ENCODE measurements at places on chromosomes 2 and 18. TPM values are rescaled to one million over a fixed set of nuclear protein-coding genes. Genes with fewer than 3 reads are reported as not detected.

Gene ANKRD30BL
- total RNA-seq = not detected

Gene CPO
- not detected for total RNA-seq

Gene KCNE4
- not detected for total RNA-seq

Gene KATNAL2
- 3.1 TPM for total RNA-seq

GRCh38 chr2:26692897-26693849 is 651 bp downstream of the KCNK3 start:
- no peaks in the 10 kb centered on the region for H3K36me3 ChIP-seq
- no peak overlapping the region for H3K27ac ChIP-seq

- no peaks in the 10 kb centered on the region for H3K36me3 ChIP-seq
- H3K4me1 ChIP-seq = peaks cover 11% of the 10 kb centered on the region
- no peak overlapping the region for H3K27ac ChIP-seq
- H3K4me3 ChIP-seq = peak overlapping the region; percentile 11
Observed at GRCh38 chr2:173075056-173075780, 428 bp upstream of the MAP3K20 start.

DNA sequence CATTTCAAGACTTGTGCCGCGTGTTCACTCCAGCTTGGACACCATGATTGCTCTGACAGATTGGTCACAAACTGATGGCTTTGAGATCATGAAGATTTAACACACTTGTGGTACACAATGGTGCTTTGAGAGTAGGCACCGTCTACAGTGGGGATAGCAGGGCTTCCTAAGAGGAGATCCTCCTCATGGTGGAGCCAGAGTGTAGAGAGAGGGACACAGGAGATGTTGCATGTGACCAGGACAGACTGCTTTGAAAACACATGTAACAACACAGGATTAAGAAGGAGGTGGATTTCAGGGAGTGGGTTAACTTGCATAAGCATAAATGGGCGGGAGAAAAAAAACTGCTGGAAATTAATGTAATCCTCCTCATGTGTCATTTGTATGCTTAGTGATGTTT is 95.7 kb upstream of the LINC00305 start:
- H3K4me1 ChIP-seq = no peaks in the 10 kb centered on the region
- no peaks in the 10 kb centered on the region for H3K27me3 ChIP-seq
- peak; percentile 11 for DNase-seq
- H3K36me3 ChIP-seq = no peaks in the 10 kb centered on the region

GRCh38 chr18:31230495-31230894 is 67.8 kb upstream of the DSC1 start:
- no peak overlapping the region for H3K4me3 ChIP-seq
- H3K27me3 ChIP-seq = no peaks in the 10 kb centered on the region
- no peaks in the 10 kb centered on the region for H3K36me3 ChIP-seq
- no peak overlapping the region for H3K27ac ChIP-seq
- no peaks in the 10 kb centered on the region for H3K4me1 ChIP-seq
- DNase-seq = no peak

DNA sequence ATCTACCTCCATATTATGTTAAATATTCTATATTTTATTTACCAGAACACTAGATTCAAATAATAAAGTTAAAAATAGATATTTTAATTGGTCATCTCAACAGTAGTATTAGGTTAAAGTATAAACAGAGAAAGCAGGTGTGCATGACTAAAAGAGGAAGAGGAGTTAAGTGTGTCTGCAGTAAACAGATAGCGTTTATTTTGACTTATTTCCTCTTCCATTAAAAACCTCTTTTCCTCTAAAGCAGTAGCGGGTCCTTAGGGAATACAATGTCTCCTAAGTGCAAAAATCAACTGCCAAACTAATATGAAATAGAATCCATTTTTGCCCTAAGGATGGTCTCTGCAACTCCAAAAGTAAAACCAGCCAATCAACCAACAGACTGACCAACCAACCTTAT is 27.7 kb downstream of the EIF2AK3 start:
- no peak overlapping the region for H3K4me3 ChIP-seq
- peak overlapping the region; percentile 96 for H3K27ac ChIP-seq
- DNase-seq = peak; percentile 69
- H3K27me3 ChIP-seq = no peaks in the 10 kb centered on the region
- H3K4me1 ChIP-seq = peaks cover 86% of the 10 kb centered on the region

DNA sequence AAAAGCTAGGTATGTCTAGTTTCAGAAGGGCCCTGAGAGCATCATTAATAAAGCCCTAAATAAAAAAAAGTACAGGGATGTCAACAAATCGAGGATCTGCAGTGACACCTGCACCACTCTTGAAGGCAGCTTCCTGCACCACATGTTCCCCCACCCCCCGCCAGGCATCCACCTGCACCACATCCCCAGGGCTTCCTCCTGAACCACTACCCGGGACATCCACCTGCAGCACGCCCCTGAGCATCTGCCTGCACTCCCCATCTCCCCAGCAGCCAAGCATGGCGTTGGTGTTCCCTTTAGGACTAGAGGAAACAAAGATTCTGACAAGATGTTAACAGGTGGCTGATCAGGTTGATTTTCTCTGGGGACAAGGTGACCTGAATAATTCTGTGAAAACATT is 55.2 kb downstream of the DLGAP1 start:
- no peak overlapping the region for H3K4me3 ChIP-seq
- no peak overlapping the region for H3K27ac ChIP-seq
- no peaks in the 10 kb centered on the region for H3K4me1 ChIP-seq
- DNase-seq = no peak
- no peaks in the 10 kb centered on the region for H3K36me3 ChIP-seq

GRCh38 chr2:72115110-72116080 is 32.3 kb downstream of the CYP26B1 start:
- H3K27me3 ChIP-seq = no peaks in the 10 kb centered on the region
- H3K36me3 ChIP-seq = no peaks in the 10 kb centered on the region
- no peak overlapping the region for H3K4me3 ChIP-seq
- H3K4me1 ChIP-seq = no peaks in the 10 kb centered on the region
- DNase-seq = no peak

DNA sequence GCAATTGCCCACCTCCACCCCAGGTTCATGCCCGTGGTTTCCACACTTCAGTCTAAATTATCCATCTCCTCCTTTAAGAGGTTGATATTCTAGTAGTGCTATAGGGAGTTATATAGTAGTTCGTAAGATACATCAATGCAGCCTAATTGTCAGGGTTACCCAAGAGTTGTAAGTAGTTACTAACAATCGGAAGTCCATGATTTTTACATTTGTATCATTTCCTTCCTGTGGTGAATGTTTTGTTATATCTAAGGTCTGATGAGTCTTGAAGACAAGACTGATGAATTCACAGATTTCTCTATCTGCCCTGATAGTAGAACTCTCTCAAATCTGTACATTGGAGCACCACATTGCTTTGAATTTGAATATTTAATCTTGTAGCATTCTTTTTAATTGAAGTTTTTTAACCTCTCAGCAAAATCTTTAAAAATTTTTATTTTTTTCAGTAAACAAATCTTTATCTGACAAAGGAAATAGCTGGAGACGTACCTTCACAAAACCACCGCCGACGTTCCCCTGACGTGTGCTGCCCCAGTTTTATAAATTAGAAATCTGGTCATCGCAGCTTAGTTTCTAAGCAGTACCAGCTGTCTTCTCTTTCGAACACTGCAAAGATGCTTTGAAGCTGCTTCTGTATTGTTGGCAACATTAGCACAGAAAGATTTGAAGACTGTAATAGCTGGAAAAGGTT is 264.5 kb downstream of the SOCS6 start:
- no peaks in the 10 kb centered on the region for H3K36me3 ChIP-seq
- H3K4me1 ChIP-seq = no peaks in the 10 kb centered on the region
- H3K27me3 ChIP-seq = no peaks in the 10 kb centered on the region
- no peak for DNase-seq
- H3K27ac ChIP-seq = no peak overlapping the region
- no peak overlapping the region for H3K4me3 ChIP-seq

- no peak for DNase-seq
- H3K4me3 ChIP-seq = no peak overlapping the region
- H3K27ac ChIP-seq = no peak overlapping the region
- H3K36me3 ChIP-seq = no peaks in the 10 kb centered on the region
- no peaks in the 10 kb centered on the region for H3K4me1 ChIP-seq
Observed at GRCh38 chr2:14781142-14781541, 148.6 kb downstream of the LRATD1 start.

GRCh38 chr2:189372688-189373257 is 68.5 kb upstream of the WDR75 start:
- H3K36me3 ChIP-seq = no peaks in the 10 kb centered on the region
- H3K4me1 ChIP-seq = no peaks in the 10 kb centered on the region
- H3K4me3 ChIP-seq = no peak overlapping the region
- no peaks in the 10 kb centered on the region for H3K27me3 ChIP-seq
- H3K27ac ChIP-seq = no peak overlapping the region

DNA sequence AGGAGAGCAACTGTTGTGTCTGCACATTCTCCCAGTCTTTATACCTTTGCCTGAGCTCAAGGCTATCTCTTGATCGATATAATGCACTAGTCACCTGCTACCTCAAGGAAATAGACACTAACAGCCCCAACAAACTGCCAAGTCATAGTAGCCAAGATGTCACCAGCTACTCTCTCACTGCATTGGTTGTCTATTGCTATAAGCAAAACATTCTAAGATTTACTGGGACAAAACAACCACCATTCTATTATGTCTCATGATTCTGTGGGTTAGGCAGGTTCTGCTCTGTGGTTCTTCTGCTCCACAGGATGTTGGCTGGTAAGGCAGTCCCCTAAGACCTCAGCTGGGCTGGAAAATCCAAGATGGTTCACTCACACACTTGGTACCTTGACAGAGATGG is 28.5 kb upstream of the MLPH start:
- H3K27ac ChIP-seq = no peak overlapping the region
- no peaks in the 10 kb centered on the region for H3K36me3 ChIP-seq
- H3K4me3 ChIP-seq = no peak overlapping the region
- no peaks in the 10 kb centered on the region for H3K4me1 ChIP-seq

DNA sequence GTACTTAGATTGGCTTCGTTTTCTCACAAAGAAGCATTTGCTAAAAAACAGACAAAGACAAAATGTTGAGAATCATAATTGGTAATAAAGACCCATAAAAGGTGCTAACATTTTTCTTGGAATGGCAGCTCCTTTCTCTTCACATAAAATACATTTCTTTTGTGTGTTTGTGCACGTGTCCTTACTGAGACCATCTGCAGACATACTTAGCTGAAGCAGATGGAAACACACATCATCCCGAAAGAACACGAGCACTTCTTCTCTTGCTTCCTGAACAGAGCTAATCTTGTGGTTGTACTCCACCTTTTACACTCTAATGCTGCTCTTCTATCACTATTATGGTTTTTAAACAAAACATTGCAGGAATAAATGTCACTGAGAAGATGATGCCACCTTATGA is 142.5 kb downstream of the SPHKAP start:
- H3K36me3 ChIP-seq = no peaks in the 10 kb centered on the region
- no peak for DNase-seq
- H3K27ac ChIP-seq = no peak overlapping the region
- H3K27me3 ChIP-seq = no peaks in the 10 kb centered on the region

DNA sequence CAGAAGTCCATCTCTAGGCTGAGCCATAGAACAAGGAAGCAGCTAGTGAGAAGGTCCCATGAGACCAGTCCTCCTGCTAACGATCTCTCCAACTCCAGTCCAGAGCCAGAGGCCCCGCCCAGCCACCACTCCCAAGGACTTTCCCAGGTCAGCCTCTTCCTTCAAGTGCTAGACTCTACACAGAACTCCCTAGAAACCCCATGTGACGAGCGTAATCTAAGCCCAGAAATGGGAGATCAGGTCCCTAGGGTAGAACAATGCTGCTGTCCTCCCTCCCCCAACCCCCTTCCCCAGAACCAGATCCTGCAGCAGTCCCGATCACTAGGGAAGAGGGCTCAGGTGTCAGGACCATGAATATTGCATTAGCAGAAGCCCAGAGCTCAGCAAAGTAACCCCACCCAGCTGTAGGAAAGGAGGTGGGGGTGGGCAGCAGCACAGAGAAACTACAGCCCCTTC is 6.9 kb downstream of the DCTN1 start:
- no peaks in the 10 kb centered on the region for H3K27me3 ChIP-seq
- DNase-seq = no peak
- no peaks in the 10 kb centered on the region for H3K4me1 ChIP-seq
- no peak overlapping the region for H3K4me3 ChIP-seq
- H3K36me3 ChIP-seq = peaks cover 72% of the 10 kb centered on the region
- H3K27ac ChIP-seq = no peak overlapping the region

DNA sequence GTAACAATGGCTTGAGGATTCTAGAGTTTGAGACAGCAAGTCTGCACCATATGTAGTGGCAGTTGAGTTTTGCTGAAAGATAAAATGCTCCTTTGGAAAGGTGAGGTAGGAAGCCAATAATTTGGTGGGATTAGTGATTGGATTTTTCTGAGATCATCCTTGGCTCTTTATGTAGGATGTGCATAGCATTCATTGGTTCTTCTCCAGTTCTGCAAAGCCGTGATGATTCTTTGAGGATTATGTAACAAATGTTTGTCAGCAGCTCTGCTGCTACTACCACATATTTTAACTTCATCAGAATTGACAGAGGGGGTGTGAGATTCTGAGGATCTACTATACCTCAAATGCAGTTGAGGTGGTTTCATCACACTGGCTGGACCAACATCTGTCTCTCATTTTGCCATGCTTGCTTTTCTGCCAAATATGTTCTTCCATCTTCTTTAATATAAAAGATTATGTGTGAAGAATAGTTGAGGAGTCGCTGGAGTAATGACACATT is 188.9 kb upstream of the RASGRP3 start:
- H3K4me3 ChIP-seq = no peak overlapping the region
- no peak for DNase-seq
- H3K27me3 ChIP-seq = no peaks in the 10 kb centered on the region
- no peaks in the 10 kb centered on the region for H3K4me1 ChIP-seq

DNA sequence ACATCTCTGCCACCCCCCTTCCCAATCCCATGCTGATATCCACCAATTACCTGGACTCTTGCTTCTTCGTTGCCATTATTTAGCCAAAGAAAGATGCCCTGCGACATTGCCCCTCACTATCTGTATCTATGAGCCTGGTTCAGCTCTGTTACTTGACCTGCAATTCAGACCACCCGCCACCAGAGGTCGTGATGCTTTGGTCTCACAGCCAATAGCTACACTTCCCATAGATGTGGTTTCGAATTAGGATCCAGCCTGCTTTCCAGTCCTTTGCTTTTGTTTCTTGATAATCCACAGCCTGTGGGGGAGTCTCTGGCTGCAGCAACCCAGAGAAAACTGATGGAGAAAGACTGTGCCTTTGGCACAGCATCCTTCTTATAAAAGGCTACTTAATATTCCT is 239.4 kb downstream of the KLHL29 start:
- no peak for DNase-seq
- no peak overlapping the region for H3K4me3 ChIP-seq
- no peak overlapping the region for H3K27ac ChIP-seq
- H3K36me3 ChIP-seq = no peaks in the 10 kb centered on the region

- no peaks in the 10 kb centered on the region for H3K27me3 ChIP-seq
- no peaks in the 10 kb centered on the region for H3K4me1 ChIP-seq
Observed at GRCh38 chr18:32346671-32347070, 124.0 kb downstream of the GAREM1 start.

DNA sequence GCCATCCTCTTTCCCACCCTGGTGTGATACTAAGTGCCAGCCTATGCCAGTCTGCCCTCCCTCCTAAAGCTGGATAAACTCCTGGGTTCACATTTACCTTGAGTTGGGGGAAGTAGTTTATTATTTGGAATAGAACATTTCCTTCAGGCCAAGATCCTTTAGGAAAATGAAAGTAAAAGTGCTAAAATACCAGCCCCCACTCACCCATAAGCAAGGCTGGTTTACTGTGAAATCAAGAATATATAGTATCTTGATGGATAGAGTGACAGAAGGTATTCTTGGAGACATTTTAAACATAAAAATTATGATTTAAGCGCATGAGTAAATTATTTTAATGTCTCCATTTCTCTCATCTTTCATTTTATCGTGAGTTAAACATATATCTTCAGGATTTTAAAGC is 27.1 kb downstream of the ZNF532 start:
- no peak overlapping the region for H3K4me3 ChIP-seq
- no peak for DNase-seq
- no peaks in the 10 kb centered on the region for H3K36me3 ChIP-seq
- peaks cover 39% of the 10 kb centered on the region for H3K4me1 ChIP-seq
- no peaks in the 10 kb centered on the region for H3K27me3 ChIP-seq
- no peak overlapping the region for H3K27ac ChIP-seq

Data from B cell (primary cell).